ENCODE measurements at places on chromosomes 5 and 9. TPM values are rescaled to one million over a fixed set of nuclear protein-coding genes. Genes with fewer than 3 reads are reported as not detected.

Gene FAM221B
- not detected for total RNA-seq

- no peaks in the 10 kb centered on the region for H3K4me1 ChIP-seq
- no peak overlapping the region for H3K27ac ChIP-seq
- no peak for DNase-seq
- H3K27me3 ChIP-seq = no peaks in the 10 kb centered on the region
- no peaks in the 10 kb centered on the region for H3K36me3 ChIP-seq
- no peak overlapping the region for H3K4me3 ChIP-seq
Measured at GRCh38 chr5:161051920-161052500, 200.0 kb upstream of the ATP10B start.

Gene NEUROG1
- total RNA-seq = not detected

DNA sequence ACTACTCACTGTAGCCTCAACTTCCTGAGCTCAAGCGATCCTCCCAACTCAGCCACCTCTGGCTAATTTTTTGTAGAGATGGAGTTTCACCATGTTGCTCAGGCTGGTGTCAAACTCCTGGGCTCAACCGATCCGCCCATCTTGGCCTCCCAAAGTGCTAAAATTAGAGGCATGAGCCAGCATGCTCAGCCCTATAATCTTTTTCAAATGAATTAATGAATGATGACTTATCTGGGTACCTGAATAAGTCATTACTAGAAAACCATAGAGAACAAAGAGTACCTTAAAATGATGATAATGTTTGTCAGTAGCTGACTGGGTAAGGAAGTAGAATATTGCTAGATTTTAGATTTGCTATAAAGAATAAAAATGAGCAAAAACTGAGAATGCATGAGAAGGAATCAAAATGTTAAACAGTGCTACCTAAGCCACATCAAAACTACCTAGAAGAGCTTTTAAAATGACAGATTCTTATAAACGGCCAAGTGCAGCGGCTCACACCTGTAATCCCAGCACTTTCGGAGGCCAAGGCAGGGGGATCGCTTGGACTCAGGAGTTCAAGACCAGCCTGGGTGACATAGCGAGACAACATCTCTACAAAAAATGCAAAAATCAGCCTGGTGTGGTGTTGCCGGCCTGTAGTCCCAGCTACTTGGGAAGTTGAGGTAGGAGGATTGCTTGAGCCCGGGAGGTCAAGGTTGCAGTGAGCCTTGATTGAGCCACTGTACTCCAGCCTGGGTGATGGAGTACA is 13.6 kb downstream of the FNBP1 start:
- H3K4me3 ChIP-seq = no peak overlapping the region
- no peaks in the 10 kb centered on the region for H3K4me1 ChIP-seq
- no peak for DNase-seq
- no peaks in the 10 kb centered on the region for H3K27me3 ChIP-seq

- no peaks in the 10 kb centered on the region for H3K4me1 ChIP-seq
- H3K4me3 ChIP-seq = no peak overlapping the region
- H3K36me3 ChIP-seq = no peaks in the 10 kb centered on the region
Measured at GRCh38 chr9:129379181-129379836, 201.2 kb upstream of the IER5L start.

DNA sequence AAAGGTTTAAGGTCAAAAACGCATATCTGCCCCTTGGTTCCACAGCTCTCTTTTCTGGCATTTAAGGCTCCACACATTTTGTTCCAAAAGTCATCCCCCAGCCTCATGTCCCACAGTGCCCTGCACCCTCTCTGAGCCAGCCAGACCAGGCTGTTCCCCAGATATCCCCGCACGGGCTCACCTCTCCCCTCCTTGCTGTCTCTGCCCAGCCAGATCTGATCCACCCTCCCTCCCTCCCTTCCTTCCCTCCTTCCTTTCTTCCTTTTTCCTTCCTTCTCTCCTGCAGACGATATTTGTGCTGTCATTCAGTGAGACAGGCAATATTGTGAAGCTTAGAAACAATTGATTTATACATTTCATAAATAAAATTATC is 37.0 kb downstream of the DUSP1 start:
- H3K4me1 ChIP-seq = peaks cover 27% of the 10 kb centered on the region
- DNase-seq = peak; percentile 46
- peak overlapping the region; percentile 25 for H3K4me3 ChIP-seq

DNA sequence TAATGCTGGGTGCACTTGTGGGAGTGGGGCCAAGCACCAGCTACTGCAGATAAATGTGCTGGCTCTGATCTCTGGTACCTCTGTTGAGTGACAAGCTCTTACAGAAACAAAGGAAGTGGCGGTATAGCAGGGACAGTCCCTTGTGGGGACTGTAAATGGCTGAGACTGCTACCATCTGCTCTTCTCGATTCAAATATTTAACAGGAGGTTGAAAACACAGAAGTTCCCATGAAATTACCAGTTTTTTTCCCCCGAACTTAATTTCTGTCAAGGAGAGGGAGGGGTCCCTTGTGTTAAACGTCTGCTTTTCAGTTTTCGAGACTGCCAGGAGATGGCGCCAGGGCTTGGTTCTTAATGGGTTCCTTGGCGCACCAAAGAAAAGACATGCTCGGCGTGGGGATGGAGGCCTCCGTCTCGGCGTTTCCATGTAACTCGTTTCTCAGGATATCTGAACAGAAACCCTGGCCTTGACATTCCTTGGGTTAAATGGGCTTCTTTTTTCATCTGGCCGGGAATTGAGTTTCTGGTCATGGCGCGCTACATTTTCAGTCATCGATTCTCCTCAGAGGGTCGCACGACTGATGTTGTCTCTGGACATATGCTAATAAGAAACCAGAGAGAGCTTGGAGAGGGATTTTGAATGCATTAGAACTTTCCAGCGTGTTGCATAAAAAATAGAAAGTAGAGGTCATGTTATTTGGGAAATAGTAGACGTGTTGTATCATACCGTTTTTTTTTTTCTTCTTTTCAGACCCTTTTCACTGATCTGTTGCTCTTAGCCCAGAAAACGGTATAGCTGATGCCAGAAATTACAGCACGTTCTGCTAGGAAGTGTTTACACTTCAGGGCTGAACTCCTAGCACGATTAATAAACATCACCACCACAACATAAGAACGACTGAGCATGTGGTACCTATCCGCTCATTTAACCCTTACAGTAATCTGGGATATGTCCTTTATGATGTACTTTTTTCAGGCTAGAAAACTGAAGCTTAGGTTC is 64.0 kb downstream of the CARTPT start:
- peak overlapping the region; percentile 57 for H3K4me3 ChIP-seq
- no peak overlapping the region for H3K27ac ChIP-seq
- no peaks in the 10 kb centered on the region for H3K27me3 ChIP-seq
- H3K4me1 ChIP-seq = 0 out of 2 replicates have a peak, but pooled peaks cover 7% of the 10 kb centered on the region

Gene TMOD1
- 0.55 TPM for total RNA-seq

DNA sequence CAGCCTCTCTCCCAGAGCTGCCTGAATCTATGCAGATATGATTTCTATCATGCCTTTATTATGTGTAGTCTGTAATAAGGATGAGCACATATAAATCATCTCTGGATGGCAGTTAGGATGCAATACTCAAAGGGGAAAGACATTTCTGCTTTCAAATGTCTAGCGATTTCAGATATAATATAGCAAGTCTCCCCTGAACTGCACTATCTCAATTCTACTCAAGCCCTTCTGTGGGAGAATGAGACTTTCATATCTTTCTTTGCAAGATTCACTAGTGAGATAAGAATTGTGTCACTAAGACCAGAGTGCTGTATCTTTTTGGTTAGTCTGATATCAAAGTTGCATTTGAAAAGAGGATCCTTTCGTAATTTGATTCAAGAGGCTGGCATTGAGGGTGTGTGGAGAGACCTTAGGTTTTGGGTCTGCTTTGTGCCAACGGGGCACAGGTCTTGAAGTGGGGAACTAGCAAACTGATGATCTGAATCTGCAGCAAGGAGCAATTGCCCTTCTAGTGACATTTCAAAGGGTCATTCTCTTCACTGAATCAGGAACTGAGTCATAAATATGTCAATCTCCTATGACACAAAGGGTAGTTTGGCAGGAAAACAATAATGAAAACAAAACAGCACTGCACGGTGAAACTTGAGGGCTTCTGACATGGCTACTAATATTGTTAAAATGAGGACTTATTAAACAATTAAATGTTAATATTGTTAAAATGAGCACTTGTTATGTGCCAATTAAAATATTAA is 305.5 kb upstream of the CLINT1 start:
- H3K27ac ChIP-seq = no peak overlapping the region
- H3K27me3 ChIP-seq = no peaks in the 10 kb centered on the region
- H3K36me3 ChIP-seq = no peaks in the 10 kb centered on the region
- no peak overlapping the region for H3K4me3 ChIP-seq
- no peaks in the 10 kb centered on the region for H3K4me1 ChIP-seq

DNA sequence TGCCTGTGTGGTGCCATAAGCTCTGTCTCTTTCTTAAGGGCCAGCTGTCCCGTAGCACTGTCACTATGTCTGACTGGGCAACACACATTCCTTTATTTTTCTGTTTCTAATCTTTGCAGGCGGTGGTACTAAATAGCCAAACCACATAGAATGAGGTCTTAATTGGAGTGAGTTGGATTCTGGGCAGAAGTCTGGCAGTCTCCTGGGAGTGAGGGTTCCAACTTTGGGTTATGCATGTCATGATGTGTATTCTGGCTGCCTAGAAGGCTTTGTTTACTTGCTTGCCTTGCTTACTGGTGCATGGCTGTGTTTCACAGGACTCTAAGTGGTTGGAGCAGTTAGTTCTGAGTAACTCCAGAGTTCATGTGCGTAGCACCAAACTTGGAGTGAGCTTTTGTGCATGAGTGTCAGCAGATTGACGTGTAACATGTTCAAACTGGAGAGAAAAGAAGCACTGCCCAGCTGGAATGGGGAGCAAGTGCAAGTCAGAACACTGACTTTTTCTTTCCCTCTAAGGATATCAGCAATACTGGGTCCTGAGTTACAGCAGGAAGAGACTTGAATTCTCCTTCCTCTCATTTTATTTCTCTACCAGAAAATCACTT is 185.8 kb downstream of the PCSK1 start:
- peak overlapping the region; percentile 10 for H3K27ac ChIP-seq
- peaks cover 28% of the 10 kb centered on the region for H3K4me1 ChIP-seq
- no peak overlapping the region for H3K4me3 ChIP-seq
- DNase-seq = peak; percentile 21
- H3K36me3 ChIP-seq = no peaks in the 10 kb centered on the region

Gene PDE8B
- total RNA-seq = 0.10 TPM

Gene SPINK7
- total RNA-seq = not detected

- H3K27ac ChIP-seq = no peak overlapping the region
- no peak overlapping the region for H3K4me3 ChIP-seq
- DNase-seq = no peak
- no peaks in the 10 kb centered on the region for H3K27me3 ChIP-seq
- H3K4me1 ChIP-seq = no peaks in the 10 kb centered on the region
- no peaks in the 10 kb centered on the region for H3K36me3 ChIP-seq
Measured at GRCh38 chr9:119898316-119898715, 529.1 kb upstream of the BRINP1 start.

DNA sequence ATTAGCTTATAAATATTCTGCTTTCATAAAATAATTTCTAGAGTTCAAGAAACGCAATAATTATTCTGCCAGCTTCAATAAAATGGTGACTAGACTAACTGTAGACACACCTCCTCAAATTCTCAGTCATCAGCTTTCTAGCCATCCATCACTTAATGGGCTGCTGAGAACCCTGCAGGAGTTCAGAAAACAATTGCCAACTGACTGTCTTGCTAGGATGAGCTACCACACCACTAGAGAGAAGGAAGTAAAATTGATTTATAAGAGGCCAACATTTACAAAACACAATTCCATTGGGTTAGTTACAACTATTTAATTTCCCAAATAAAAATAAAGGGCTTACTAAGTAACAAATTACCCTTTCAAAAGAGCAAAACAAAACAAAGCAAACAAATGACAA is 126.5 kb upstream of the PAPPA start:
- no peak for DNase-seq
- no peaks in the 10 kb centered on the region for H3K36me3 ChIP-seq
- H3K4me1 ChIP-seq = no peaks in the 10 kb centered on the region
- H3K4me3 ChIP-seq = no peak overlapping the region
- H3K27ac ChIP-seq = no peak overlapping the region

GRCh38 chr9:137459601-137460362 is 648 bp upstream of the NSMF start:
- H3K4me3 ChIP-seq = peak overlapping the region; percentile 79
- peak; percentile 56 for DNase-seq
- no peaks in the 10 kb centered on the region for H3K27me3 ChIP-seq
- H3K4me1 ChIP-seq = peaks cover 10% of the 10 kb centered on the region

DNA sequence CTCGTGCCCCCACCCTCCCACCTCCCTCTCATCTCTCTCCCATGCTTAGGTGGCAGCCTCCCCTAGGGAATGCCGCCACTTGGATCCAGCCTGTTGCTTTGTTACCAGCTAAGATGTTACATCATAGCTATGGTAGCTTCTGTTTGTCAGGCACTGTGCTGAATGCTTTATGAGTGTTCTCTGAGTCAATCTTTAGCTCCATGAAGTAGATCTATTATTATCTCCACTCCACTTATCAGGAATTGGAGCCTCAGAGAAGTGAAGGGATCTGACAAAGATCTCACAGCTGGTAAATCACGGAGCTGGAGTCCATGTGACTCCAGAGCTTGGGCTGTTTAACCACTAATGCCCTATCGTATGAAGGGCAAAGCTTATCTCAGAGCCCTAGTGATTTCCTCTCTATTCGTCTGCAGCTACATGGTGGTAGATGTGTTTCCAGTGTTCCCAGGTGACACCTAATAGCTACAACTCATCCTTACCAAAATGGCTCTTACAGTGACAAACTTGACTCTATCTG is 54.1 kb downstream of the GARNL3 start:
- no peaks in the 10 kb centered on the region for H3K4me1 ChIP-seq
- 0 out of 2 replicates have a peak, but pooled peaks cover 3% of the 10 kb centered on the region for H3K27me3 ChIP-seq
- no peak for DNase-seq
- H3K27ac ChIP-seq = no peak overlapping the region
- H3K4me3 ChIP-seq = no peak overlapping the region
- no peaks in the 10 kb centered on the region for H3K36me3 ChIP-seq

DNA sequence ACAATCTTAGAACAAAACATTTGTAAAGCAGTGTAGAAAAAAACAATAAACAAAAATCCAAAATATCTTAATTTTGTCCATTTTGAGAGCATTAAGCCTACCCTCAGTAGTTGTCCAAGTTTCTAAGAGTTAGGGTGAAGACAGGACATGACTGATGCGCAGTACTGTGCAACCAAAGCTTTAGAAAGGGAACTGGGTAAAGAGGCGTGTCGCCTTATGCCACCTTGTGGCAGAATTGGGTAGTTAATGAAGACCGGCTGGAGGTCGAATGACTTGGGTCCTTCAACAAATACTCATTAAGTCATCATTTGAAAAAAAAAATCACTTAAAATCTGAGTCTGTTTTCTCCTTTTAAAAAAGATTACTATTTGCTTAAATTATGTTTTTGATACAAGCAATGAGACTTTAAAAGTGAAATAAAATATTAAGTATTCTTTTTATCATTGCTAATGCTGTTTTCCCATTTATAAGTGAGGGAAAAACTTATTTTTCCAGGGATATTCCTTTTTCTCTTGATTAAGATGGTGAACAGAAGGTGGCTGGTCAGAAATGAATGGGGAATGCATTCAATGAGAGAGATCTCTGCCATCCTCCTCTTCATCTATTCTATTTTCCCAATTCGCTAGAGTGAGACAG is 3.5 kb upstream of the RNF20 start:
- H3K27me3 ChIP-seq = no peaks in the 10 kb centered on the region
- no peak overlapping the region for H3K27ac ChIP-seq
- peaks cover 3% of the 10 kb centered on the region for H3K4me1 ChIP-seq
- no peak overlapping the region for H3K4me3 ChIP-seq
- H3K36me3 ChIP-seq = no peaks in the 10 kb centered on the region

GRCh38 chr9:93600504-93600903 is 24.1 kb downstream of the PHF2 start:
- peaks cover 3% of the 10 kb centered on the region for H3K36me3 ChIP-seq
- H3K27me3 ChIP-seq = no peaks in the 10 kb centered on the region
- no peak overlapping the region for H3K27ac ChIP-seq
- no peak overlapping the region for H3K4me3 ChIP-seq

GRCh38 chr5:120014535-120014934 is 385.2 kb downstream of the FAM170A start:
- no peak for DNase-seq
- no peaks in the 10 kb centered on the region for H3K36me3 ChIP-seq
- no peaks in the 10 kb centered on the region for H3K27me3 ChIP-seq
- no peaks in the 10 kb centered on the region for H3K4me1 ChIP-seq

Data from SJCRH30 (cell line).